Naive thymus-derived CD8-positive, alpha-beta T cell (primary cell): ENCODE measurements at places on chromosomes 2 and 18.

DNA sequence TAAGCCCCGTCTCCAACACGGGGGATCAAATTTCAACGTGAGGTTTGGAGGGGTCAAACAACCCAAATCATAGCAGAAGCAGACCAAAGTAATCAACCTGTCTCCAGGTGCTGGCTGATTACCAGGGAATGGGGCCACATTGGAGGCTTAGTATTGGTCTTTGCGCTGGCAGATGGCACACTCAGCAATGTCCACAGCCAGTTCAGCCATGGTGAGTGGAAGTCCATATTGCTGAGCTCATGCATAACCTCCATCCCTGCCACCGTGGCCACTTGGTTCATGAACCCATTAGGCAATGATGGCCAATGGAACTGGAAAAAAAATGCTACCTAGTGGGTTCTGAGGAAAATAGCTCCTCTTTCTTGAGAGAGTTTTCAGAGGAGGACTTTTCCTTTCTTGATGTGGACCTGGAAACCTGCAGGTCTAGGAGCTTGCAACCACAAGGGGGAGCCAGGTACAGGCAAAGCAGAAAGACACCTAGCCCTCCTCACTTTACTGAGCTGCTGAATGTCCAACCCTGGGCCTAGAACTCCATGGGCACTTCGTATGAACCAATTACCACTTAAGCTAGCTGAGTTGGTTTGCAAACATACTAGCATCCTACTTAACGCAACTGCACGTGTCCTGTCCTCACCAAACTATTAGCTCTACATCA lies 128.0 kb upstream of the GYPC start:
- H3K27ac ChIP-seq = no peak overlapping the region
- no peaks in the 10 kb centered on the region for H3K36me3 ChIP-seq
- H3K4me1 ChIP-seq = no peaks in the 10 kb centered on the region
- no peaks in the 10 kb centered on the region for H3K27me3 ChIP-seq
- peak; percentile 63 for DNase-seq

- peaks cover 2% of the 10 kb centered on the region for H3K4me1 ChIP-seq
- H3K4me3 ChIP-seq = no peak overlapping the region
- no peaks in the 10 kb centered on the region for H3K36me3 ChIP-seq
- no peak overlapping the region for H3K27ac ChIP-seq
- H3K27me3 ChIP-seq = peaks cover 21% of the 10 kb centered on the region
Observed at GRCh38 chr18:27184115-27185024, 738 bp downstream of the CHST9 start.

GRCh38 chr2:132544006-132544630 lies 125.9 kb downstream of the LYPD1 start:
- no peaks in the 10 kb centered on the region for H3K36me3 ChIP-seq
- H3K27ac ChIP-seq = no peak overlapping the region
- H3K27me3 ChIP-seq = peaks cover 12% of the 10 kb centered on the region

DNA sequence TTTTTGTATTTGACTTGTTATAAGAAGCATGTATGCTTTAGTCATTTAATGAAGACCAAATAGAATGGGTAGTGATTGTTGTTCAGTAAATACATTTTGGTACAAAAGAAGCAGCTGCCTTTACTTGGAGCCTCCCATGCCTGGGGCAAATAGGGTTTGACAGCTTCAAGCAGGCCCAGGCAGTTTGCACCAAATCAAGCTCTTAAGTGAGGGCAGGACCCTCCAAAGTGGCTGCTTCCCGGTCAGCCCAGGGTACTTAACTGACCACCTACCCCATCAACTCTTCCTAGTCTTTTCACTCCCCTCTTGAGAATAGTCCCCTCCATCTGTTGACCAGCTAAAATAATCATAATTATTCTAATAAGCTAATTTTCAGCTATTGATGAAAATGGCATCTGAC lies 5.2 kb downstream of the MAPRE3 start:
- H3K27ac ChIP-seq = no peak overlapping the region
- no peak for DNase-seq

- no peaks in the 10 kb centered on the region for H3K4me1 ChIP-seq
- no peaks in the 10 kb centered on the region for H3K36me3 ChIP-seq
- H3K4me3 ChIP-seq = no peak overlapping the region
- H3K27ac ChIP-seq = no peak overlapping the region
Observed at GRCh38 chr2:150873396-150873772, 385.9 kb upstream of the RND3 start.
